HEK293T (cell line): ENCODE measurements at places on chromosomes 2 and 18.
A peak's percentile ranks its signal among the peaks of the same experiment; 100 is the strongest.

GRCh38 chr2:208415897-208416296, 9.3 kb downstream of the PTH2R start:
- DNase-seq: no peak

DNA sequence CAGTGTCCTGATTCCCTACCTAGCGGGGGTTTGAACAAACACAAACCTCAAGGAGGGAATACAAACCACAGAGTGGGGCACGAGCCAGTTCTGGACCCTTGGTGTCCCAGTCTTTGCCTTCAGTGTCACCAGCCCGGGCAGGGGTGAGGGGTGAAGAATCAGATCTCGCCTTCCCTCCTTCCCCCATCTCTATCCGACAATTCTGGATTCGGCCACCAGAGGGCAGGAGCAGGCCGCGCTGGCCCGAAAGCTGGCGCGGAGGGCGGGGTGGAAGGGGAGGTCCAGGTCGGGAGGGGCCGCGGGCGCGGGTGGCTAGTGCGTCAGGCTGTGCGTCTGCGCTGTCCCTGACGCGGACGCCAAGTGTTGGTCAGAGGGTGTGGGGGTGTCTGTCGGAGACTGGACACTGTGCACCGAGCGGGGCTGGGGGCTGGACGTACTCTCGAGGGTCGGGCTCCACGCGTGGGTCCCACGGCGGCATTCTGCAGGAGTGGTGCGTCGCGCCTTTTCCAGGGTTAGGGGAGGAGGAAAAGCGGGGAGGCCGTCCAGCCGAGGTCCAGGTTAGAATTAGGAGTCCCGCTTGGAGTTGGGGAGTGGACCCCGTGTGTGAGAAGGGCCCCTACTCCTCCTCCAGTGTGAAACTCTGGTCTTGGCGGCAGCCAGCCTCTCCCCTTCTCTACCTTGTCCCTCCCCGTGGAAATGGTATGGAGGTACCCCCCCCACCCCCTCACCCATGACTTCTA, 2.9 kb upstream of the CRYBA2 start:
- peak; percentile 94 for DNase-seq

DNA sequence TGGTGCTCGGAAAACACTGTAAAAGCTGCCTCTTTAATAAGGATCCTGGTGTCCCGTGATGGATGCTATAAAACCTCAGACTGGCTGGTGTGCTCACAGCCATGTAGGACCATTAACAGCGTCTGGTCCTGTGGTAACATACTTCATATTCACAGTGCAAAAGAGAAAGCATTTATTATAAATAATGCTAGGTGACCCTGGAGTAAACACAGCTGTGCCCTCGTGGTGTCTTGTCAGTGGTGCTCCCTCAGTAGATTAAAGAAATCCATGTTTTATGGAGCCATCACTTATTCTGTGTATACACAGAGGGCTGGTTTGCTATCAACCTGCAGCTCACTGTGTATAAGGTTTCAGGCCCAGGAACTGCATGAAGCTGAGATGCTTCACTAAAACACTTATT, 106.9 kb downstream of the CDK15 start:
- no peak for DNase-seq

DNA sequence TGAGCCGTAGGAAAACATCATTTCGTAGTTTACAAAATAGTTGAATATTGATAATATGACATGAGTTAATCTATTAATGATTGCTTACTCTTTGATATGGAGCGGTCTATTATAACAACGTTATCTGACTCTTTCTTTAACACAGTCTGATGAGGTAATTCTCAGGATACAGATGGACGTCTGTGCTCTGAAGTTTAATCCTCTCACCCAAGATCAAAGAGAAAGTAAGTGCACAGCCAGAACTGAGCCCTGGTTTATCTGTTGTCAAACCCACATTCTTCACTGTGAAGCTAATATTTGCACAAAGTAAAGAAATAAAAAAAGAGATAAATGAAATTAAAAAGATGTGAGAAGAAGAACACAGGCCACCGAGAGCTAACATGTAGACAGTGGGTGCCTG, 190.9 kb upstream of the COPS8 start:
- DNase-seq: no peak

DNA sequence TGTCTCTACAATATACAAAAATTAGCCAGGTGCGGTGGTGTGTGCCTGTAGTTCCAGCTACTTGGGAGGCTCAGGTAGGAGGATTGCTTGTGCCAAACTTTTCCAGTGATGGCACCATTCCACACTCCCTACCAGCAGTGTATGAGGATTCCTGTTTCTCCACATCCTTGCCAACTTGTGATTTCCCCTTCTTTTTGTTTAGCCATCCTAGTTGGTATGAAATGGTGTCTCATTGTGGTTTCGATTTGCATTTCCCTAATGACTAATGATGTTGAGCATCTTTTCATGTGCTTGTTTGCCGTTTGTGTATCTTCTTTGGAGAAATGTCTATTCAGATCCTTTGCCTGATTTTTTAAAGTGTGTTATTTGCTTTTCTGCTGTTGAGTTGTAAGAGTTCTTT, 41.0 kb downstream of the EPB41L5 start:
- DNase-seq: no peak

DNA sequence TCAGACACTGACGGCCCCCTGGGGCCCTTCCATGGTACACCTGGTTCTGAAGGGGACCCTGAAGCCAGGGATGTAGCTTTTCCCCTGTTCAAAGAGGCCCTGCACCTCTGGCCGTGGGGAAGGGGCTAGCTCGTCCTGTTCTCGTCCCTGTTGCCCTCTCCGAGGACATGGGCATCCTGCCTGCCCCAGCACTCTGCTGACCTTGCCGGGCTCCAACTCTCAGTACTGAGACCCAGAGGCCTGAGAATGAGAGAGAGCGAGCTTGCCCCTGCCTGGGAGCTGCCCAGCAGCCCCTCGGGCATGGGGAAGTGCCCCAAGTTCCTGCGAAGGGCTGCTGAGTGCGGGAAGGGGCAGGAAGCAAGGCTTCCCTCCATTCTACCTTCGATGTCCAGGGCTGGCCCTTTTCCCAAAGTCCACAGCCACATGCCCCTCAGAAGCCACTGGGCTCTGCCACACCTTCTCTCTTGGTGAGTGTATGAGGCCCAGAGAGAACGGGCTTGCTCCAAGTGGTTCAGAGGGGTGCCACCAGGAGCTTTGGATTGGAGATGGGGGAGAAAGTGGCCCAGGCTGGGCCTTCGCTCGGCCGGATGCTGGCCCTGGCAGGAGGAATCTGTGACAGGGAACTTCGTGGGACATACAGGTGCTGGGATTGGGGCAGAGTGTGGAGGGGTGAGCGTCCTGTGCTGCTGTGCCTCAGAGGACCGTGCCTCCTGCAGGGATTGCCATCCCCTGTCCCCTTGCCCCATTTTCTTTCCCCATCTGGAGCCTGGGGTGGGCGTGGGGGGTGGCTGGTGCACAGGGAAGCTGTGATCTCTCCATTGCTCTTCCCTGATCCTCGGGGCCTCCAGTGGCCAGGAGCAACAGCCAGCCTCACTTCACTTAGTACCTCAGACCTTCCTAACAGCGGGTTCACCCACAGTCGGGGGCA, 50.8 kb downstream of the KCNIP3 start:
- DNase-seq: no peak

- DNase-seq: peak; percentile 55
Measured at GRCh38 chr2:218883491-218884490, 3.1 kb downstream of the WNT10A start.
